ENCODE measurements at places on chromosomes 11 and 22.

DNA sequence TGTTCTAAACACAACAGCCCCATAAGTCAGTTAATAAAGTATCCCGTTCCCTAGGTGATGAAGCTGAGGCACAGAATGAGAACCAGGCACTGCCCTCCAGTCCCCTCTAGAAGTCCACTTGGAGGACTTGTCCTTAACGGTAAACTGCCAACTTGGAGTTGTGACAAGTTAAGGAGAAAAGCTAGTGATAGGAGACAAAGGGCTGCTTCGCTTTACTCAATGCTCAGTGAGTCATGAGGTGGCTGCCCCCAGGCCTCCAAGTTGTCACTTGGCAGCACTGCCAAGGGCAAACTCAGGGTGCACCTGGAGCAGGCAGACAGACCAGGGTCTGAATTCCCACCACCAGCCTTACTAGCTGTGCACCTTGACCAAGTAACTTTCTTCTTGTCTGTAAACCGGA, 13.5 kb downstream of the SLC43A1 start:
- no peak for DNase-seq

DNA sequence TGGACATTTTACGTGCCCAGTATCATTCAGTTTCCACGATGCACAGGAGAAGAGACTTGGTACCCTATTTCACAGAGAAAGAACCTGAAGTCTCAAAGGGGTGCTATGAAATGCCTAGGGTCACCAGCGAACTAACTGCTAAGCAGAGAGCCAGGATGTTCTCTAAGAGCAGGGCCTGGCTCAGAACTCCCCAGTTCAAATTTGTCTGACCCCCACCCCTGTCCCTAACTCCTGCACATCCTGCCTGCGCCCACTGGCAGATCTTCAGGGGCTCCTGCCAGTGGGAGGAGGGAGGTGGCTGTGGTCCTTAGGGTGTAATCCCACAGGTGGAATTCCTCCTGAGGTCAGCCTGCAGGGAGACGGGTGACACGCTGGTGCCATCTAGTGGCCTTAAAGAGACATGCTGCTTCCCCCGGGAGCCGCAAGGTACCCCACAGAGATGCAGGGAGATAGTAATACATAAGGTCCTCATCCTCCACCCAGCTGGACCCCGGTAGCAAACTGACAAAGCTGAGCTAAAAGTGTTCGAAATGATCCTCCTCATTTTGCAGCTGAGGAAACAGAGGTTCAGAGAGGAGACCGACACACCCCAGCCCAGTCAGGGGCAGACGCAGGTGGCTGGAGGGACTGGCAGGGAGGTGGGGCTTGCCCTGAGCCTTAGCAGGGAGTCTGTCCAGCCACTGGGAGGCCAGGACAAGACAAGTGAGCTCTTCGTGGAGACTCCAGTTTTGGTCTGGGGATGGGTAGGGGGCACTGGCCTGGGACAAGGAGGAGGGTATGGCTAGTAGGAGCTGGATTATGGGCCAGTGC, 34.1 kb downstream of the MB start:
- DNase-seq, result peak; percentile 64

- DNase-seq, result no peak
Observed at GRCh38 chr11:107123022-107123421, 104.7 kb upstream of the GUCY1A2 start.

DNA sequence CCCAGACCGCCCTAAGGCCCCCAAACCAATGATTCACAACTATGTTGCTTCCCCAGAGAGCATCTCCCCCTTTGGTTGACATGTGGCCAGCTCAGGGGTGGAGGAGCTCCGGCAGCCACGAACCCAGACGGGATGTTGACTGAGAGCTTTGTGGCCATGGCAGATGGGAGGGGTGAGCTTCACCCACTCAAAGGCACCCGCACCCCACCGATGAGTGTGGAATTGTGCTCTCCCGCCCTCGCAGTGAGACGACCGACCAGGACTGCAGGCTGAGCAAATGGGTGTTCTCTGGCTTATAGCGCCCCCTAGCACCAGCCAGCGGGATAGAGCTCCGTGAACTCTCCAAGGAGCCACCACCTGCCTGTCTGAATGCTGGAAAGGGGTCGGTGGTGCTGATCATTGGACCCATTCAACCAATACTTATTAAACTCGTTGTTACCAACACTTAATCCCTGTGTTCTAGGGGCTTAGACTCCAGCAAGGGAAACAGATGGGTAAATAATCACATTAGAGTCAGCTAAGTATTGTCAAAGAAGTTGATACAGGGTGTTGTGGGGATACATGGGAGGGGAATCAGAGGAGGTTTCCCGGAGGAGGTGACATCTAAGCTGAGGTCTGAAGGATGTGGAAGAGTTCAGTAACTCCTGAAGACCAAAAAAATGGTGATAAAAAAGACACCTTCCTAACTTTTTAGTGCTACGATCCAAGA, 4.5 kb upstream of the TIMP3 start:
- DNase-seq, result peak; percentile 64

DNA sequence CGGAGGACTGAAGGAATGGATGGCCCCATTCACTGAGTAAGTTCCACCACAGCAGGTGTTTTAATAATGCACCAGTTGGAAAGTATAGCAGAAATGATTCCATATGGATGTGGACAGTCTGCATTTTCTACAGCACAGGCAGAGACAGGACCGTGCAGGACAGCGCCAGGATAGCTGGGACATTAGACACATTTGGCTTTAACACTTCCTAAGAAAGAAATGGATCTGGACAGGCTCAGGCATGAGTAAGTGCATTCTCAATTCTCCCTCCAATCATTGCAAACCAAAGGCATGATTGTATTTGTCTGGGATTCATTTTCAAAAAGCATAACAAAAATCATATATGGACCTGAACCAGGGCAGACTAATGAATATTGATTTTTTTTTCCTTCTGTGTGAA, 233.0 kb upstream of the POU2AF2 start:
- no peak for DNase-seq

DNA sequence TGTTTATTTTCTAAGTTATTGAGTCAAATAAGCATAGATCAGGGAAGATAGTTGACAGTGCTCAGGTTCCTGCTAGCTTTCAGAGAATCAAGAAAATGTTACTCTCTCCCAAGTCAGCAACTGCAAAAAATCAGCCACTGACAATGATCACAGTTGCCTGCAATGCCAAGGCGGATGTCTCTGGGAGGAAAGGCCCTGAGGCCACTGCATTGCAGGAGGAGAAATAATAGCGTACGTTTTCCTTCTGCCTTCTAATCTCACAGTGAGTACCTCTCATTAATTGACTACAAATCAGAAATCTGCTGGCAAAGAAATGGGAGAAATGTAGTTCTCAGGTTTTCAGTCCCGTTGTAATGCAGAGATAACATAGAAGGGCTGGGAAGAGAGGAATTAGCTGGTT, 54.0 kb upstream of the SPON1 start:
- DNase-seq, result no peak

GRCh38 chr11:73177380-73177777, 35.3 kb upstream of the FCHSD2 start:
- no peak for DNase-seq

DNA sequence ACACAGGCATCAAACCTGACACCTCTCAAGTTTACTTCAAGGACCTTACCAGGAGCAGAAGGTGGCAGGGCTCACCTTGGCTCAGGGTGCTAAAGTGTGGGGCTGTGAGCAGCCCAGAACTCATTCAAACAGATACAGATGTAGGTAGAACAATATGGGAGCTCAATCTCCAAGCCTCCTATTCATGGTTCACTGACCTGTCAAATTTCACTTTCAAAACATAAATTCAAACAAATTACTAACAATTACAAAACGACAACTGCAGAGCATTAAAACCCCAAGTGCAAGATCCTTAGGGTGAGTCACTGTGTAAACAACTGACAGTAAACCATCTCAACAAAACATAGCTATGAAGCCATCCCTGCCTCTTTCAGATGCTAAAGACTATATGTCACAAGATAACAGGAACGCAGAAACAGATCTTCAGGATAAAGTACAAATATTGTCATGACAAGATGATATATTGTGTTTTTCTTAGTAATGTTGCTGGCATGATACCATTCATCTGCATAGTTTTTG, 303.5 kb upstream of the ANO3 start:
- no peak for DNase-seq

GRCh38 chr22:39259666-39260065, 14.9 kb upstream of the PDGFB start:
- no peak for DNase-seq

- no peak for DNase-seq
Observed at GRCh38 chr22:35134637-35135036, 68.7 kb downstream of the ISX start.
